ENCODE measurements at places on chromosomes 16 and 17.
A peak's percentile ranks its signal among the peaks of the same experiment; 100 is the strongest.

DNA sequence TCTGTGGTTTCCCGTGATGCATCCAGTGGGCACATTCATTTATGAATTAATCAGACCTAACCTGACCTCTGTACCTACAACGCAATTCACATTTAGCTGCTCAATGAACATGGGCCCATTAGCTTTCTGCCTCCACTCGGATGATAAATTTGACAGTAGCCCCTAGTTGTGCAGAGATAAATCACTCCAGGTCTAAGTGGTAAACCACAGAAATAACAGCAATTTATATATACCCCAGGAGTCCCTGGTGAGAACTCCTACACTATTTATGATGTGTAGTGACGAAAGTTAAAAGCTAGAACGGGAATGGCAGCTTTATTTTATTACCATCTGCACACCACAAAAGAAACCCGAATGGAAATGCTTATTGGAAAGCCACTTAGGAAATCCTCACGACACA lies 371.5 kb downstream of the HAPSTR1 start:
- no peak for DNase-seq

DNA sequence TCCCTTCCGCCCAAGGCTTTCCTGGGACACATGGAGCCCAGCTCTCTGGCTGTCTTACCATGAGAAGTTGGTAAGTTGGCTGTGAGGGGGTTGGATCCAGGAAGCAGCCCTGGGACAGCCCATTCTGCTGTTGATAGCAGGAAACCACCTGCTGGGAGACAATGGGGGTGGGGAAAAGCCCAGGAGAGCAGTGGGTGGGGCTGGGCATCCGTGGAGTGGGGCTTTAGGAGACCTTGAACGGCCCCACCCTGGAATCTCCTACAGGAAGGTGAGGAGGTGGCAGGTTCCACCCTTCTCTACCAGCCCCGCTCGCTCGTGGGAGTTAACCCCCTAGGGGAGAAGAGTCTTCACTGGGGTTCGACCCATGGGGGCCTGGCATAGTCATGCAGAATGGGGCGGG lies 5.8 kb downstream of the TMEM92 start:
- DNase-seq = no peak

- no peak for DNase-seq
Measured at GRCh38 chr16:72464597-72465368, 292.8 kb upstream of the PMFBP1 start.

DNA sequence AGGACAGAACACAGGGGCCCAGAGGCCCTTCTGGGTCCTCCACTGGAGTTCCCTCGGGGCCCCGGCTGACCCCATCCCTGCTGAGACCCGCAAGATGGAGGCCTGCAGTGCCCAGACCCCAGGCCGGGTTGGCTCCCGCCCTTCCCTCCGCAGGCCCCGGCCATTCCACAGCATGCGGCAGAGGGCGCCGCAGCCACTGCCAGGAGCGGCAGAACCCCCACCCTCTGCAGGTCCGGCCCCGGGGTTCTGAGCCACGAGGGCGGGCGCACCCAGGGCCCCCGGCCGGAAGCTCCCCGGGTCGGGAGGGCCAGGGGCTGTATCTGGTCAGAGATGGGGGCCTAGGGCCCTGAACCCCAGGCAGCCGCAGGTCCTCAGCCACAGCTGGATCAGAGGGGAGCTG lies 2.4 kb upstream of the PERCC1 start:
- DNase-seq = peak; percentile 21

DNA sequence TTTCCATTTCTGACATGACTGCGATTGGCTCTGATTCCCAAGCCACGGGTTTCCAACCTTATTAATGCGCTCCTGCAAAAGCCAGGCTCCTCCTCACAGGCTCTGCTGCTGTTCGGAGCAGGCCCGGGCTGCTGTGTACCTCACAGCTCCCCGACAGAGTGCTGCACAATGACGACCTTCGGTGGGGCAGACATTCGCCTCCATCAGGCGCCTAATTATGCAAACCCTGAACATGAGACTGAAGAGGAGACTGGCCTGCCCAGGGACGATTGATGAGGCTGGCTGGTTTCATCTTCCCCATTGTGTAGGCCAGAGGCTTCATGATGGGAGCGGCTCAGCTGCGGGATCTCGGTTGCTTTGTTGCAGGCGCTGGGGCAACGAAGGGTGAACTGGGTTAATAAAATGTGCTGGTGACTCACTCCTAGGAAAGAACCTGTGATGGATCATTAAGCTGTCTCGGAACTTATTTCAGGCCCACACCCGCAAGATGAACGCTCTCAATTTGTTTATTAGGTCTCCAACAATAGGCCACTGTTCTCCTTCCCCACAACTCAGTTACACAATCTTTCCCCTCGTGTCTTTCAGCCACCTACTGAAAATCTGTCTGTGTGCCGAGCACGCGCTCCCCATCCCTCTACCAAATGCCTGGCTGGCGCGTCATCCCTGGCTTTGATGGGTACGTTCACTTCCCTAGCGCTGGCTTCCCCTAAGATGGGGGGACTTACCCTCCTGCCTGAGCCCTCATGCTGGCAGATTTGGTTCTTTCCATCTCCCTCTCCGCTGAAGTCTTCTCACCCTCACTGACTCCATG lies 27.2 kb upstream of the TOB1 start:
- DNase-seq = no peak

- DNase-seq = no peak
Measured at GRCh38 chr17:27402943-27403342, 53.3 kb upstream of the KSR1 start.

- DNase-seq = no peak
Measured at GRCh38 chr17:9908649-9909042, 3.6 kb upstream of the RCVRN start.

DNA sequence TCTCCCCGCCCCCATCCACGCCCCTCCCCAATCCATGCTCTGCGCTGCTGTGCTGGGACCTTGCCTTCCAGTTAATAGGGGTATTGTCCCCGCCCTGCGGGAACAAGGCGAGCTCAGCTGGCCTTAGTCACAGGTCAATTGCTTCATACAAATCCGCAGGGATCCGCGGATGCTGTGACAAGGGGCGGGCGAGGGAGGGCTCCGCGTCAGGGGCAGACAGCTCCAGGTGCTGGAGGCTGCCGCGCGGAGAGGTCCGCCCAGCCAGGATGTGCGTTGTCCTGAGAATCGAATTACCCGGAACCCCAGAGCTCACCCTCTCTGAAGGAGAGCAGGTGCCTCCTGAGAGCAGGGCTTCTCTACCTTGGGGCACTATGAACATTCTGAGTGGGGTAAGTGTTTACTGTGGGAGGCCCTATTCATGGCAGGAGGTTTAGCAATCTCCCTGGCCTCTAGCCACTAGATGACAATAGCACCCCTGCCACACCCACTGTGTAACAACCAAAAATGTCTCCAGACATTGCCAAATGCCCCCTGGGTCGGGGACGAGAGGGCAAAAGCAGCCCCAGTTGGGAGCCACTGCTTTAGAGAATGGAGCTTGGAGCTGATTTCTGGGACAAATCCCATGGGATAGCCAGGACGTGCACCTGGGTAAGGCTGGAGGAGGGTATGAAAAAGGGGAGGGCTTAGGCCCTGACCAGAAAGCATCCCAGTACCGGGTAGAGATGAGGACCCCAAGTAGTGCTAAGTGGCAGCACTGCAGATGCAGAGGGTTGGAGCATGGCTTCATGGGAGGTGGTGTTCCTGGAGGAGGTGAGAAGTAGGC lies 138.2 kb downstream of the CYLD start:
- no peak for DNase-seq

- no peak for DNase-seq
Measured at GRCh38 chr17:19940722-19941464, 36.7 kb downstream of the AKAP10 start.

GRCh38 chr17:39208136-39208535 lies 8.1 kb downstream of the RPL19 start:
- DNase-seq = no peak

- DNase-seq = peak; percentile 93
Measured at GRCh38 chr17:80891397-80892018, 100.1 kb upstream of the CHMP6 start.

- no peak for DNase-seq
Measured at GRCh38 chr17:81193470-81194224, 27.6 kb upstream of the AATK start.

GRCh38 chr16:1426734-1427471 lies 4.0 kb upstream of the PERCC1 start:
- no peak for DNase-seq

GRCh38 chr17:57906910-57907309 lies 48.3 kb downstream of the CUEDC1 start:
- DNase-seq = no peak

DNA sequence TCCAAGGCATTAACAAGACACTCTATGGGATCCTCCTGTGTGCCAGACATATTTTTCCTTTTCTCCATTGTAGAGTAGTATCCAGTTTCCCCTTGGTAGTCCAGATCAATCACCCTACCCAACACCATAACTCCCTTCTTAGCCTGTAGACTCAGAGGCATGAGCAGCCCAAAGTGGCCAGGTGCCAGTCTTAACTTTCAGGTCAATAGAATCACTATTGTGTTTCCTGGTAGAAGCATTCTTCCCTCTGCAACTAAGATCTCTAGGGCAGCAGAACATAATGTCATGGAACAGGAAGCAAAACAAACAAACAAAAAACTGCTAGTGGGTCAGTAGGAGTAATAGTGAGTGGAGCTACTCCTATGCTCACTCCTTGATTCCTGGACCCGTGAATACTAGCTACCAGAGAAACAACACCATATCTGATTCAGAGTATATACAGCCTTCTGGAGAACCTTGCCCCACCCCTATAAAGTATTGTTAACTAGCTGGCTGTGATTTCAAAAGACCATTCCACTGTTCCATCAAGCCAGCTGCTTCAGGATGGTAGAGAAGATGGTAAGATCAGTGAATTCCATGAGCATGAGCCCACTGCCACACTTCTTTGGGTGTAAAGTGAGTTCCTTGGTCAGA lies 11.2 kb upstream of the CLEC19A start:
- no peak for DNase-seq

DNA sequence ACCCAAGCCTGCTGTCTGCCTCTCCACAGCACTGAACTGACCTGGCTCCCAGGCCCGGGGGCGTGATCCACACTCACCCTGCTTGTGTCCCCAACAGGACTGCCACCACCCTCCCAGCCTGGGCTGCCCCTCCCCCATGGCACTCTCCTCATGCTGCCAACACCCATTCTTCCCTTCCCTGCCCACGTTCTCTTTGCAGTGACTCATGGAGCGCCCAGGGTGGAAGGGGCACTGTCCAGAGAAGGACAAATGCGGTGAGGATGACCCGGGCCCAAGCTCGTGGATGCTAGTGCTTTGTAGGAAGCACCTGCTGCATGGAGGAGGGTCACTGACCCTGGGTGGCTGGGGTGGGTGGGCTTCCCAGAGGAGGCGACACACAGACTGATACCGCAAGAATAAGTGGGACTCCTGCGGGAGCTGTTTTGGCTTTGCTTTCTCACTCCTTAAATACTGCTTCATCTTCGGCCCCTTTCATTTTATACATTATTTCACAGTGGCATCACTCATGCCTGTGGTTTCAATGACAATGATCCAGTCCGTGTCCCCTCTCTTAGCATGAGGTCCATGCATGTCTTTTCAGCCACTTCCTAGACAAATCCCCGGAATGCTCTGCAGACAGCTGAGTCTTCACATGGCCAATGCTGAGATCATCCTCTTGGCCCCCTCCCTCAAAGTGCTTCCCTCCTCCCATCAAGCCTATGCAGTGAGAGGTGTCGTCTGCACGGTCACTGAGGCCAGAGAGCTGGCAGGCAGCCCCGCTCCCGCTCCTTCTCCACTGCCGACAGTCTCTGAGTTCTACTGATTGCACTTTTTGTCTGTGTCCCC lies 17.6 kb downstream of the CDK5R1 start:
- DNase-seq = no peak

DNA sequence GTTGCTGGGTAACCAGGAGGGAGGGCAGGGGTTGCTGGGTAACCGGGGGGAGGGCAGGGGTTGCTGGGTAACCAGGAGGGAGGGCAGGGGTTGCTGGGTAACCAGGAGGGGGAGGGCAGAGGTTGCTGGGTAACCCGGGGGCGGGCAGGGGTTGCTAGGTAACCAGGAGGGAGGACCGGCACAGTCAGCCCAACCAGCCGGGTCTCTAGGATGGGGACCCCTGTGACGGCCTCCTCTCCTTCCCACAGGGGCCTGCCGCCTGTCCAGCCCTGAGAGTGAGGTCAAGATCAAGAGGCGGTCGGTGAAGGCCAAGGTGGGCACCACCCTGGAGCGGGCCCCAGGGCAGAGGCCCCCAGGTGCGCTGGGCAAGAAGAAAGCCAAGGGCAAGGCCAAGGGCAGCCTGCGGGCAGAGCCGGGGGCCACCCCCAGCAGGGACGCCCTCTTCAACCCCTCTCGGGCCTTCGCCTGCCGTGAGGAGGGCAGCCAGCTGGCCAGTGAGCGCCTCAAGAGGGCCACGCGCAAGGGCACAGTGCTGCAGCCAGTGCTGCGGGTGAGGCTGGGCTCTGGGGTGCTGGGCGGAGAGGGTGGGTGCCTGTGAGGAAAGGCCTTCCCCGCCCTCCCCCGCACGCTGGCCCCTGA lies 54.6 kb downstream of the ACTG1 start:
- DNase-seq = no peak

DNA sequence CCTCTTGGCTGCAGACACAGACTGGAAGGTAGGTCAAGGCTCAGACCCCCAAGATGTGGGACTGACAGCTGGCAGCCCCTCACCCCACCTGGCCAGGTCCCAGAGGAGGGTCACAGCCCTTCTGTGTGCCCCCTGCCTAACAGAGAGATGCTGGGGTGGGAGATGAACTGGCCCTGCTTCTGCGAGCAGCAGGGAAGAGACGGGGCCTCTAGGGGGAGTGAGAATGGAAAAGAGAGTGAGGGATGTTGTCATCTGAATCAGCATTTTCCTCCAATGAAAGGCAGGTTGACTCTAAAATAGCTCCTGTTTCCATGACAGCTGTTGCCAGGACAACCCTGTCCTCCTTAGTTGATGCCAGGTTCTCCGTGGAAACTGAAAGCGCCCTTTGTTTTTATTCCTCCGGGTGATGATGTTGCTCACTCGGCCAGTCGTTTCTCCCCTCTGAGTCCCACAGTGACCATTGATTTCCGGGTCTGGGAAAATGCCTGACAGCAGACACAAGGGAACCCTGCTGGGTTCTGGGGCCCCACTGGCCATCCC lies 4.9 kb upstream of the NDRG4 start:
- peak; percentile 40 for DNase-seq

GRCh38 chr17:2978116-2978515 lies 85.3 kb downstream of the OR1D5 start:
- DNase-seq = no peak

DNA sequence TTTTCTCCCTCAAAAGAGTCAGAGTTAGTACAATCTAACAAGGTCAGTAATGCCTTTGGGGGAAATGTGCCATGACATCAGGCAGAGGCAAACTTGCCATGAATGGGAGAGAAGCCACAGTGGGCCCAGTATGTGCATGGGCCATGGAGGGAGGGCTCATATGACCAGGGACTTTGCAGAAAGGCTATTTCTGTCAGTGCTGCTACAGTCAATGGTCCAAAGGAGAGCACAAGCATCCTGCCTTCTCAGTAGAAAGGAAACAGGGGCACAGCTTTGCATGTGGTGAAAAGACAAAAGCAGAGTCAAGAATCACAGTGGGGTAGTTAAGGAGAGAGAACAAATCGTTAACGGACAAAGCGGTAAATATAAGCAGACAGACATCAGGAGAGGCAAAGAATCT lies 11.2 kb upstream of the CORO6 start:
- no peak for DNase-seq

GRCh38 chr16:11484691-11485258 lies 101.9 kb downstream of the LITAF start:
- DNase-seq = no peak

Measured in CD4-positive, alpha-beta T cell treated with Interleukin-2 at 100 ng/mL for 4 hours (primary cell).